Activated T-helper 17 cell treated with anti-CD3 and anti-CD28 coated beads, Interleukin-2, amount 50 U/mL, for 72 hours (primary cell): ENCODE measurements at places on chromosomes 1 and 21. TPM values are rescaled to one million over a fixed set of nuclear protein-coding genes. Genes with fewer than 3 reads are reported as not detected.
A peak's percentile ranks its signal among the peaks of the same experiment; 100 is the strongest.

GRCh38 chr1:65388908-65389695 lies 31.4 kb upstream of the LEPR start:
- ATAC-seq, result peak; percentile 20

PLEKHA6 gene
- total RNA-seq, result 0.37 TPM

GRCh38 chr1:219427989-219428388 lies 184.9 kb downstream of the ZC3H11B start:
- ATAC-seq, result no peak

GRCh38 chr1:72535470-72535869 lies 253.1 kb upstream of the NEGR1 start:
- no peak for ATAC-seq

RNU1-3 gene
- total RNA-seq, result 2,371 TPM

GRCh38 chr21:45078877-45079281 lies 4.5 kb downstream of the ADARB1 start:
- ATAC-seq, result peak; percentile 86

DNA sequence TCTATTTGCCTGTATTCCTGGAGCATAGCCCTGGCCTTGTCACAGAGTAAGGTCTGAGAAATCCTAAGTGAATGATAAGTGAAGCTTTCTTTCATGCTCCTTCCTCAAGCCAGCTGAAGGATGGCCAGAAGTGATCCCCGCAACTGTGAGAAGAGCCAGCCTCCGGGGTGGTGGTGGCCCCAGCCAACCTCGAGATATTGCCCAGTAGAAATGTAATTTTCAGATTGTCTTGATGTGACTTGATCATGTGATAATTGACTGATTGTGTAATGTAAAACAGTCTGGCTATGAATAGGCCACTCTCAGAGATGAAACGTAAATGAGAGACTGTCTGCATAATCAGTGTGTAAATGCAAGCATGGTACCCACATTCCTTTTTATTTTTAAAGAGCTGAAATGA lies 242.4 kb upstream of the CAMK1G start:
- ATAC-seq, result no peak

DNA sequence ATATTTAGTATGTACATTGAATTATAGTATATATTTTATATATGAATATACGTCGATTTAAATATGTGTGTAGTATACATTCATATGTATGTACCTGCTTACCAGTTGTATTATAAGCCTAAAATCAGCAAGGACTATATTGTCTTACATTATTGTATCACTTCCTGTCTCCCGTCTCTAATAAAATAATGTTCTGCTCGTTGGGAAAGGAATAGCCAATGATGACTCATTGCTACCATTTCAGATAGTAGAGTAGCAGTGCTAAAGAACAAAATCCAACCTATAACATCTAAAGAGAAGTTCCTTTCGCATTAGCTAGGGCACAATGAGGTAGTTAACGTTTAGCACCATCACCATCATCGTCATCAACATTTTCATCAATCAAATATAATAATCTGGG lies 39.9 kb upstream of the SMYD2 start:
- ATAC-seq, result no peak

- ATAC-seq, result no peak
Observed at GRCh38 chr1:51689643-51690042, 72.8 kb downstream of the OSBPL9 start.

SEMA6C gene
- 5.4 TPM for total RNA-seq

DNA sequence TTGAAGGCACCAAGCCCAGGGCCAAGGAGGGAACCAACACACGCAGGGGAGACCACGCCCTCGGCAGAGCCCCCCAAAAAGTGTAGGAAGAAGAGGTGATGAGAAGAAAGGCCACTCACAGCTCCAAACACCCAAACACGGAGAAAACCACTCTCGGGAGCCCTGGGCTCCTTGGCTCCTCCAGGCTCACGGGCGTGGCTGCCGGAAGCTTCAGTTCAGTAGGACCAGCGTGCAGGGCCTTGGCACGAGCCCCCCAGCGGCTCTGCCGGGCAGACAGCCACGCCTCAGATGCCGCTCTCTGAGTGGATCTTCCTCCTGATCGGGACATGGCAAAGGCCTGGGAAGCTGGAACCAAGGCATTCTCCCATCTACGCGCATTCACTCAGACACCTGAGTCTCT lies 94.0 kb downstream of the NPHP4 start:
- ATAC-seq, result no peak
